ENCODE measurements at places on chromosomes 5 and 9.

- no peak for DNase-seq
Observed at GRCh38 chr9:126504977-126505455, 108.7 kb upstream of the LMX1B start.

DNA sequence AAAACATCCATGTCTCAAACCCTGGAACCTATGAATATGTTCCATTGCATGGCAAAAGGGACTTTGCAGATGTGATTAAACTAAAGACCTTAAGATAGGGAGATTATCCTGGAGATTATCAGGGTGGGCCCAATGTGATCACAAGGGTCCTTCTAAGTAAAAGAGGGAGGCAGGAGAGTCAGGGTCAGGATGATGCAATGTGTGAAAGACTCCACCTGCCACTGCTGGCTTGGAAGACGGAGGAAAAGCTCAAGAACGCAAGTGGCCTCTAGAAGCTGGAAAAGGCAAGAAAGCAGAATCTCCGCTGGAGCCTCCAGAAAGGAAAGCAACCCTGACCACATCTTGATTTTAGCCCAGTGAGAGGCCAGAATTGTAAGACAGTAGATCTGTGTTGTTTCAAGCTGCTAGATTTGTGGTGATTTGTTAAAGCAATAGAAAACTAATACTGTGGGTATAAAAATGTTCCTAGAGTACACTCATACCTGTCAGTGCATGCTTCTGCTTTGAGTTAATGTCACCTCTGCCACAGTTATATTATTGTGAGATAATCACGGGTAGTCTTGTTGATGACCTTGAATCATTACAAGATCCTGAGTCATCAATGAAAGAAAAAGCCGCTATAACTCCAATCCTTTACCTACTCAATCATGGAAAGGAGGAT is 93.5 kb upstream of the TNPO1 start:
- no peak for DNase-seq

GRCh38 chr9:109320331-109320741 is 523 bp downstream of the EPB41L4B start:
- DNase-seq, result no peak

GRCh38 chr5:176180339-176180738 is 57.9 kb upstream of the SIMC1 start:
- no peak for DNase-seq

GRCh38 chr5:98772415-98773213 is 849 bp upstream of the RGMB start:
- no peak for DNase-seq

DNA sequence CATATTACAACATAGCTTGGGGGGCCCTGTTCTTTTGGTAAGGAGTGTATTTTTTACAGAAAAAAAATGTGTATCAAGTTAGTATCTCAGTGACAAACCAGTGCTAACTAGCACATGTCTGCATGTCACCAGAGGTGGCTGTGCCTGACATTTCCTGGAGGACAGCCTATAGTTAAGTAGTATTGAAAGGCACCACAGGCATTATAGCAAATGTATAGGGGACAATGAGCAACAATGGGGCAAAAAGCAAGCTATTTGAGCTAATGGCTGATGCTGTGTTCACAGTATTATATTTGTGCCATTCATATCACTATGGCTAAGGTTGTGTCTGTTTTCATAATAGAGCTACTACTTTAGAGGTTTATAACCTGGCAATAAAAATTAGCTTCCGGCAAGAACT is 1644.0 kb downstream of the MAT2B start:
- no peak for DNase-seq

- no peak for DNase-seq
Observed at GRCh38 chr5:164832516-164832915, 1327.1 kb downstream of the MAT2B start.

- no peak for DNase-seq
Observed at GRCh38 chr9:72871685-72872084, 81.2 kb downstream of the ALDH1A1 start.

All from renal pelvis (tissue), 12 donors.